ENCODE measurements at places on chromosomes 5 and 9. TPM values are rescaled to one million over a fixed set of nuclear protein-coding genes. Genes with fewer than 3 reads are reported as not detected.
A peak's percentile ranks its signal among the peaks of the same experiment; 100 is the strongest.

DNA sequence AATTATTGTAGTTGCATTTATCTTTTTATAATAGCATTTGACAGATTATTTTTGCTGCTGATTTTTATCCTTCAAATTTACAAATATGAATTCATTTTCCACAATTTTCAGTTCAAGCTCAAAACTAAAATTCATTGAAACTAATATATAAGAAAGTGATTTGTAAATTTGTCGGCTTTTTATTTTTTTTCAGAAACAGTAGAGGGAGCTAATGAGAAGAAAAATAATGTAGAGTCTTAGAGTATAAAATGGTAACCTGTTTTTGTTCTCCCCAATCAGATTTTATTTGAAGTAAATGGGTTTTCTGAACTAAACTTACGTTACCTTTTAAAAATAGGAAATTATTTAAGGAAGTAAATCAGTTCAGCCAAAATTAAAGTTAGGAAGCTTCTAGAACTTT lies 19.2 kb downstream of the PRRC1 start:
- DNase-seq, result no peak
- no peaks in the 10 kb centered on the region for H3K4me1 ChIP-seq
- no peak overlapping the region for H3K27ac ChIP-seq
- no peak overlapping the region for H3K4me3 ChIP-seq
- H3K27me3 ChIP-seq, result no peaks in the 10 kb centered on the region

DNA sequence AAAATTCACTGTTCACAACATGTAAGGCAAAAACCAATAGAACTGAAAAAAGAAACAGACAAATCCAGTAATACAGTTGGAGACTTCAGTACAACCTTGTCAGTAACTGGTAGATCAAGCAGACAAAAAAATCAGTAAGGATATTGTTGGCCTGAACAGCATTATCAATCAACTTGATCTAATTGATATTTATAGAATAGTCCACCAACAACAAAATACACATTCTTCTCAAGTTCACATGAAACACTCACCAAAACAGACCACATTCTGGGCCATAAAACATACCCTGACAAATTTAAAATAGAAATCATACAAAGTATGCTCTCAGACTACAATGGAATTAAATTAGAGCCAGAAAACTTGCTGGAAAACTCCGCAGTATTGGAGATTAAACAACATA lies 56.8 kb downstream of the DTWD2 start:
- H3K36me3 ChIP-seq, result no peaks in the 10 kb centered on the region
- DNase-seq, result no peak
- no peaks in the 10 kb centered on the region for H3K4me1 ChIP-seq
- H3K4me3 ChIP-seq, result no peak overlapping the region
- no peaks in the 10 kb centered on the region for H3K27me3 ChIP-seq
- H3K27ac ChIP-seq, result no peak overlapping the region

DNA sequence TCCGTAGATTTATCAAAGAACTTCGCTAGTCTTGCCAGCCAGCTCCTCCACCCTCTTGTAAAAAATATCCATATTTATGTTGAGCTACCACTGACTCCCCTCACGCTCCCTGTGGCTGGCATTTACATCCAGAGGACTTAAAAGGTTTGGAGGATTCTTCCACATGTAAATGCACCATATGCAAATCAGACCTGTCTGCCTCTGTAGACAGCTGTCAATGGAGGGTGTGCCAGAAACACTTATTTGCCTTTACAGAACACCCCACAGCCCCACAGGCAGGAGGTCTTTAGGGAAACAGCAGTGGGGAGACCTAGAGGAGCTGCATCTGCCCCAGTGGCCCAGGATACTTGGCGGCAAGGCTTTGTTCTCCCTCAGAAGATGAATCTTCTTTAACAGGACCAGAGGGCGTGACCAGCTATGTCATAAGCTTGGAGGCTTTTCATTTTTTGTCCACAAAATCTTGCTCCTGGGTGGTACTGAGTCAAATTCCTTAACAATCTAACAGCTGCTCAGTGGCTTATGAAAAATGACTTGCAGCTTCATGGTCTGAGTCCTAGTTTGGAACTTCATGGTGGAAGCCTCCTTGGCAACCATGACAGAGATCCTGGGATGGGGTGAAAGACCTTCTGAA lies 535.8 kb downstream of the EBF1 start:
- H3K4me3 ChIP-seq, result no peak overlapping the region
- DNase-seq, result no peak
- H3K4me1 ChIP-seq, result no peaks in the 10 kb centered on the region
- H3K27ac ChIP-seq, result no peak overlapping the region
- H3K36me3 ChIP-seq, result no peaks in the 10 kb centered on the region

- H3K27ac ChIP-seq, result peak overlapping the region; percentile 1
- H3K4me1 ChIP-seq, result peaks cover 19% of the 10 kb centered on the region
- H3K36me3 ChIP-seq, result peaks cover 72% of the 10 kb centered on the region
- no peak for DNase-seq
These were observed 2.5 kb downstream of the SRP19 start for GRCh38 chr5:112863549-112863948.

DNA sequence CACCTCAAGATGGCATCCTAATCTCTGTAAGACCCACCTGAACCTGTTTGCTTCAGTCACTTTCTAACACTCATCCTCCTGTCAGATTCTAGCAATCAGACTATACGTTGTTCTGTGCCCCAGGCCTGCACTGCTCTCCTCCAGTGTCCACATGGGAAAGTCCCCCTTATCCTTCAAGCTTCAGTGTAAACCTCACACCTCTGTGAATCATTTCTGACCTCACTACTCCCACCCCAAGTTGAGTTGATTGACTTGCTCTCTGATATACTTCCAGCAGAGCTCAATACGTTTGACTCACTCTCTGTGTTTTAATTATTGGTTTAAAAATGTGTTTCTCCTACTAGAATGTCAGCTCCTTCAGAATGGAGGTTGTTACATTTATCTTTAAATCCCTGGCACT lies 240.2 kb downstream of the FBXL17 start:
- no peak overlapping the region for H3K27ac ChIP-seq
- no peaks in the 10 kb centered on the region for H3K4me1 ChIP-seq
- no peaks in the 10 kb centered on the region for H3K27me3 ChIP-seq
- no peak overlapping the region for H3K4me3 ChIP-seq

- H3K4me1 ChIP-seq, result no peaks in the 10 kb centered on the region
- no peaks in the 10 kb centered on the region for H3K36me3 ChIP-seq
- H3K4me3 ChIP-seq, result no peak overlapping the region
- no peak overlapping the region for H3K27ac ChIP-seq
These were observed 61.2 kb upstream of the TAF11L2 start for GRCh38 chr5:17436761-17437221.

Gene SPATA31D1
- not detected for total RNA-seq

Gene OGN
- not detected for total RNA-seq

GRCh38 chr5:59107692-59108091 lies 524.8 kb downstream of the RAB3C start:
- H3K36me3 ChIP-seq, result no peaks in the 10 kb centered on the region
- H3K4me3 ChIP-seq, result no peak overlapping the region
- no peaks in the 10 kb centered on the region for H3K27me3 ChIP-seq

- H3K4me3 ChIP-seq, result no peak overlapping the region
- H3K36me3 ChIP-seq, result peaks cover 66% of the 10 kb centered on the region
- H3K27me3 ChIP-seq, result no peaks in the 10 kb centered on the region
- peaks cover 26% of the 10 kb centered on the region for H3K4me1 ChIP-seq
- no peak overlapping the region for H3K27ac ChIP-seq
These were observed 6.2 kb downstream of the NUDCD2 start for GRCh38 chr5:163453705-163454104.

GRCh38 chr5:94485067-94485466 lies 133.3 kb downstream of the KIAA0825 start:
- no peak overlapping the region for H3K27ac ChIP-seq
- H3K36me3 ChIP-seq, result no peaks in the 10 kb centered on the region
- no peak overlapping the region for H3K4me3 ChIP-seq
- no peaks in the 10 kb centered on the region for H3K27me3 ChIP-seq

DNA sequence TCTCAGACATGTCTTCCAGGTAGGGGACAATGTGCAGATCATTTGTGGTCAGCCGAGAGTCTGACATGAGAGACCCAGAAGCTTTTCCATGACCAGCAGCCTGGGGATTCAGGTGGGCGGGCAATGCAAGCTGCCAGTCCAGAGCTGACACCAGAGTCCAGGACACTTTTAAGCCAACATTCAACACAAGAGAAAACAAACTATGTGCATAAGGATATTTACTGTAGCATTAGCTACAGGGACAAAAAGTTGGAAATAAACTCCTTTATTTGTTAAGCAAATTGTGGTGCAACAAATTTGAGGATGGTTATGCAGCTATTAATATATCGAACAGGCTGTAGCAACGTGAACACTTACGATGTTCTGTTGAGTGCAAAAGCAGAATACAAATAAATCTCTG lies 9.9 kb upstream of the RNF130 start:
- DNase-seq, result no peak
- H3K27ac ChIP-seq, result no peak overlapping the region
- H3K4me1 ChIP-seq, result peaks cover 18% of the 10 kb centered on the region
- no peak overlapping the region for H3K4me3 ChIP-seq
- H3K27me3 ChIP-seq, result peaks cover 57% of the 10 kb centered on the region

- peak overlapping the region; percentile 14 for H3K4me3 ChIP-seq
- no peaks in the 10 kb centered on the region for H3K27me3 ChIP-seq
- DNase-seq, result peak; percentile 46
- no peak overlapping the region for H3K27ac ChIP-seq
- peaks cover 22% of the 10 kb centered on the region for H3K4me1 ChIP-seq
- H3K36me3 ChIP-seq, result no peaks in the 10 kb centered on the region
These were observed 243.6 kb downstream of the AUH start for GRCh38 chr9:91117959-91118703.

DNA sequence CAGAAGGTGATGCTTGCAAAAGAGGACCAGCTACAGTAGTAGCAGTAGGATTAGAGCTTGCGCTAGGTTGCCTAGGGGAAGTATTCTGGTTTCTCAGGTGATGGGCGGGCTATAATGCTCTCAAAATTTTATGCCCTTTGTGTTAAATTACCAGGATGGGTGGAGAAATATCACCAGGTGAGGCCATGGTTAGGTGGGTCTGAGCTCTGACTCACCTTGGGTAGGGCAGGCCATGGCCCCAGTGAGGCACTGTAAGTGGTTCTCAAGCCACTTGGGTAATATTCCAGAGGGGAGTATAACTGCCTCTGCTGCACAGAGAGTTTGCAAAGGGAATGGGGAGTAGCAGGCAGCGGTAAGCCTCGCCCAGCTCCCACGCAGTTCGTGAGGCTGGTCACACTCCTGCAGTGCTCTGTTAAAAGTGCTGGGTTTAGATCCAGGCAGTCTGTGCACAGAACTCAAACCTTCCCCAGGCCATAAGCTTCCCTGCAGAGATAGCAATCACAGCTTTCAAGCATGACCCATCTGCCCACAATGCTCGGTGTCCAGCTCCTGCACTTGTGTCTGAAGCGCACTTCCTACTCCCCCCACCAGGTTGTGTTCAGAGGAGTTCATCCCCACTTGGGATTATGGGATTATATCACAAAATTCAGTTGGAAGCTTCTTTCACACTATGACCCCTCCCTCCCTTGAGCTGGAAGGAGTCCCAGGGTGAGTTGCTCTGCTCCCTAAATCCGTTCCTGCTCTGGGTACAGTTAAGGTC lies 575.0 kb downstream of the CHSY3 start:
- peaks cover 11% of the 10 kb centered on the region for H3K4me1 ChIP-seq
- no peak for DNase-seq
- peaks cover 13% of the 10 kb centered on the region for H3K27me3 ChIP-seq
- no peak overlapping the region for H3K4me3 ChIP-seq
- H3K36me3 ChIP-seq, result no peaks in the 10 kb centered on the region

Gene PCDHB1
- total RNA-seq, result not detected

- H3K27me3 ChIP-seq, result peaks cover 28% of the 10 kb centered on the region
- no peak overlapping the region for H3K27ac ChIP-seq
- no peak overlapping the region for H3K4me3 ChIP-seq
- peaks cover 10% of the 10 kb centered on the region for H3K36me3 ChIP-seq
- no peak for DNase-seq
These were observed 184.7 kb downstream of the HSPA4 start for GRCh38 chr5:133236541-133236951.

- peaks cover 3% of the 10 kb centered on the region for H3K36me3 ChIP-seq
- no peaks in the 10 kb centered on the region for H3K27me3 ChIP-seq
- H3K27ac ChIP-seq, result no peak overlapping the region
- no peak overlapping the region for H3K4me3 ChIP-seq
- no peaks in the 10 kb centered on the region for H3K4me1 ChIP-seq
These were observed 808.5 kb downstream of the CDH9 start for GRCh38 chr5:26229848-26230247.

DNA sequence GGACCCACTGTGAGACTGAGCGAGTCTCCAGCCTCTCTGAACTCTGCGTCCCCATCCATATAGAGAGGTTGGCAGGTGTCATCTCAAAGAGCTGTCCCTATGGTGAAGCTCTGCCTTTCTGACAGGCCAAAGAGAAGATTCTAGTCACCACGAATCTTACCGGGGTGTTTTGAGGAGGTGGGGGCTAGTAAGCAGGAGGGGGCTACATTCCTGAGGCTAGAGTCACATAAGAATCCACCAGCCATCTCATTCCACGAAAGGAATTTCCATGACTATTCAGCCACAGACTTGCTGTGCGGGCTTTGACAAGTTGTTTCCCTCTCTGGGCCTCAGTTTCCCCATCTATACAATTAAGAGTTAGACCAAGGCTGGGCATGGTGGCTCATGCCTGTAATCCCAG lies 16.3 kb downstream of the PDGFRB start:
- H3K27ac ChIP-seq, result no peak overlapping the region
- H3K27me3 ChIP-seq, result peaks cover 54% of the 10 kb centered on the region

Gene PCA3
- not detected for total RNA-seq

DNA sequence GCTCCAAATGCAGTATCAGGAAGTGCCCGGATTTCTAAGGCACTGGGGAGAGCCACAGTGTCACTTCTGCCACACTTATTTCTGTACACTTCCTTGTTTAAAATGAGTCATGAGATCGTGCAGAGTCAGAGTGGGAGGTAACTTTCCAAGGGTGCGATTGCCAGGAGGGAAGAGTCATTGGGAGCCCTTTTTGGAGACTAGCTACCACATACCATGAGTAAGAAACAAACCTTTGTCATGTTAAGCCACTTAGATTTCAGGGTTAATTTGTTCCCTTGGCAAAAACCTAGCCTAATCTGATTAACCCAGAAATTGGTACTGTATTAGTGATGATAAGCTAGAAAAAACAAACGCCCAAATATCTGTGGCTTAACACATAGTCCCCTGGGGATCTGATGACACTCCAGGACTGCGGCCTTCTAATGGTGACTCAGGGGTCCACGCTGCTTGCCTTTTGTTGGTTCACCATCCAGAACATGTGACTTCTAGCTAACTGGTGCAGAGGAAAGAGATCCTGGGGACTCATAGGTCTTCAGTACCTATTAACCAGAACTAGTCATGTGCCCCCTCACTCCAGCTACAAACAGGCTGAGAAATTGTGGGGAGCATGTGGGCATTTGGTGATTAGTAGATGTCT lies 48.6 kb upstream of the TLE1 start:
- peak overlapping the region; percentile 97 for H3K27ac ChIP-seq
- peaks cover 23% of the 10 kb centered on the region for H3K4me1 ChIP-seq
- H3K27me3 ChIP-seq, result no peaks in the 10 kb centered on the region
- peaks cover 5% of the 10 kb centered on the region for H3K36me3 ChIP-seq
- peak; percentile 68 for DNase-seq
- H3K4me3 ChIP-seq, result peak overlapping the region; percentile 13
